ENCODE measurements at places on chromosomes 7 and 10.

GRCh38 chr7:35617041-35617440 lies 77.9 kb downstream of the HERPUD2 start:
- no peak for DNase-seq

GRCh38 chr7:131039355-131039762 lies 288.3 kb upstream of the MKLN1 start:
- no peak for DNase-seq

DNA sequence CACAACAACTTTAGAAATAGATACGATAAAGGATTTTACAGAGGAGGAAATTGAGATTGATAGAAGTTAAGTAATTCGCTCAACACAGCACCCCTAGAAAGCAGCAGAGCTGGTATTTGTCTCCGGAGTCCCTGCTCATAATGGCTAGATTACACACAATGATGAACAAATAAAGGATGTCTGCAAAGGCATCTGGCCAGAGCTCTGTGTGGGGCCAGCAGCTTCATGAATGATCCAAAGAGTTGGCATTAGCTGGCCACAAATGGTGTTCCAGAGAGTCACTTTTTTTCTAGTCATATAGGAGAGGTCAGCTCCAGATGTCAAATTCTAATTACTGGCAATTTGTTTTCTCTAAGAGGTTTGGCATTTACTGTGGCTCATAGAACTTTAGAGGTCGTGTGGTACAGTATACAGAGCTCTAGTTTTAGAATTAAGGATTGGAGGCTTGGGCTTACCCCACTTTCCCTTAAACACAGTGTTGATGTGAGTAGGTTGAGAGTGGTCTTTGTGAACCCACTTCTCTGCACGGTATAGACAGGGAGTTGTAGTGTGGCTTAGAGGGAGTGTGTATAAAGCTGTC lies 186.2 kb downstream of the BICC1 start:
- no peak for DNase-seq

- peak; percentile 10 for DNase-seq
These were observed 60.4 kb downstream of the ADD3 start for GRCh38 chr10:110067960-110068770.

GRCh38 chr10:132841615-132841975 lies 55.6 kb upstream of the NKX6-2 start:
- no peak for DNase-seq

DNA sequence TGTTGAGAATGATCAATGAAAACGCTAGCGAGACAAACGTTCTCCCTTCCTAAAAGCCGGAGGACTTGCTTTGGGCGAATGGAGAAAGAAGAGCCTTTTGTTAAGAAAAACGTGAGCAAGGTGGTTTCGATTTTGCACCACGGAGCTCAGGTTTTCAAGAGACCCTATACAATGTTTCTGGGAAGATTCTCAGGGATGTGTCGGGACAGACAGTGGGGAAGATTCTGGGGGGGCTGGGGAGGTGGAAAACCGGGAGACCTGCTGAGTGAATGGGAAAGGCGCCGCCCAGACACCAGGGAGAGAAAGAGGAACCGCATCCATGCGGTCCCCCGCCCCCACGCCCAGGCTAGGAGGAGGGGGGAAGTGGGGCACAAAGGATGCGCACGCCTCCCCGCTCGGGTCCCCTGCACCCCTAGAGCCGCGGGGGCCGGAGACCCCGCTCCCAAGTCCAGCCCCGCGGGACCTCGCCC lies 745 bp downstream of the YWHAG start:
- DNase-seq, result peak; percentile 22

GRCh38 chr7:155578016-155578415 lies 31.7 kb upstream of the CNPY1 start:
- no peak for DNase-seq

GRCh38 chr10:21732067-21732772 lies 198.2 kb downstream of the MLLT10 start:
- no peak for DNase-seq

DNA sequence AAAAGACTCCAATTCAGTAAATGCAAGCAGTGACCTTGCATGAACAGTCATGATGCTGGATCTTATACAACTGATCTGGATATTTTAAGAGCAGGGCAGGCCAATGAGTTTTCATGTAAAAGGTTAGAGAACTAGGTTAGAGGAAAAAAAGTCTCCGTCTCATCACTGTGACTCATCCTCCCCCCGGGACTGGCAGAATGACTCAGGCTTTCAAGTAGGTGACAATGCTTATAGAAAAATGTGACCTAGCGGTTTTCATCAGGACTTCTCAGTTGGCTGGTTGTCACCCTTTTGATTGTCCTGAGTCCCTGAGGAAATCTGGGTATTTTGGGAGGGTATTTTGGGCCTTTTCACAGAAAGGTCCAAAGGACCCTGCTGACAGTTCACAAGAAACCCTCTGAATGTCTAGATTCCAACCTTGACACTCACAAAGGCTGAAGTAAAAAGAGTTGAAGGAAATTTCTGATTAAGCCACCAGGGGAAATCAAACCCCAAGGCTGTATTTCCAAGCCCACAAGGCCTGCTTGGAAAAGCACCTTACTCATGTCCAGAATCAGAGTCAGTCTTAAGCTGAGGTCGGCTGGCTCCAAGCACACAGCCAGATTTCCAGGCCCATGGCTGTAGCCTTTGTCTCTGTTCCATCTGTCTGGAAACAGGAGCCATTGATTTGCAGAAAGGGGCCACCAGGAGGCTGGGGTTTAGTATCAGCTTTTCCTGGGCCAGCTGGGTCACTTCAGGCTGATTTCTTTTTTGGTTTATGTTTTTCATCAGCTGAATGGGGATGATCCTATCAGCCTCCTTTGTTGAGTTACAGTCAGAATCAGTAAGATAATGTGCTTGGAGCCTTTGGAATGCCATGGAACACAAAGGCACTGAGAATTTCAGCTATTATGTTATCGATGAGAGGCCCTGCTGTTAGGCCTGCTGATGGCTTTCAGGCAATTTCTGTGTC lies 226.4 kb upstream of the HABP2 start:
- no peak for DNase-seq

- DNase-seq, result no peak
These were observed 25.7 kb upstream of the ENTPD1 start for GRCh38 chr10:95730233-95730632.

DNA sequence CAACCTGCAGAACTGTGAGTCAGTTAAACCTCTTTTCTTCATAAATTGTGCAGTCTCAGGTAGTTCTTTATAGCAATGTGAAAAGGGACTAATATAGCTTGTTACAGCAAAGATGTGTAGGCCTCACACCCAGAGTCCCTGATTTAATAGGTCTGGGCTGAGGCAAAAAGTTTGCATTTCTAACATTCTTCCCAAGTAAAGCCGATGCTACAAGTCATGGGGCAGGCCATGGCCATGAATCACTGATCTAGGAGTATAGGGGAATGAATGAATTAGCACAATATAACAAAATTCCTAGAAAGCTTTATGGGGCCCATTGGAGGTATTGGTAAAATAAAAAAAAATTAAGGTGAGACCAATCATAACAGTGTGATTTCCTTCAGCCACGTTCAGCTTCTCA lies 11.5 kb upstream of the AASS start:
- no peak for DNase-seq

DNA sequence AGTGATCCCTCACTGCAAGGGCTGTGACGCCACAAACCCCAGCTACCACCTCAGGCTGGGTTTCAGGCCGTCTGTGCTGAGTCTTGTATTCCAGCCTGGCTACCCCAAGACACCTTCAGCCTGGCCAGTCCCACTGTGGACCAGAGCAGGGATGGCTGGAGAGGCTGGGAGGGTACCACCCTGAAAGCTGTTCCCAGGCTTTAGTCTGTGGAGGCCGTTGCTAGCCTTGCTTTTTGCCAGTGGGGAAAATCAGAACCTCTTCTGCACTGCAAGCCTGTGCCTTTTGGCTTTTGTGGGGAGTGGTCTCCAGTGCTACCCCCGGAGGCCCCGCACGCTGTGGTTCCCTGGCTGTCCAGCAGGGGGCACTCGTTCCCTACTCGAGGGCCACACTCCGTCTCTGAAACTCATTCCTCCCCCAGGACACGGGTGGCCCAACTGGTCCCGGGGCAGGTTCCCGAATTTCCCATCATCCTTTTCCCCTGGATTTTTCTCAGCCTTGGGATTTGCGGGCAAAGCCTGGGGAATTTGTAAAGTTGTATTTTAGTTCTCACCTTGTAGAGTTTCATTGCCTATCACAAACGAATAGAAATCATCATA lies 128.4 kb upstream of the BTBD16 start:
- no peak for DNase-seq

DNA sequence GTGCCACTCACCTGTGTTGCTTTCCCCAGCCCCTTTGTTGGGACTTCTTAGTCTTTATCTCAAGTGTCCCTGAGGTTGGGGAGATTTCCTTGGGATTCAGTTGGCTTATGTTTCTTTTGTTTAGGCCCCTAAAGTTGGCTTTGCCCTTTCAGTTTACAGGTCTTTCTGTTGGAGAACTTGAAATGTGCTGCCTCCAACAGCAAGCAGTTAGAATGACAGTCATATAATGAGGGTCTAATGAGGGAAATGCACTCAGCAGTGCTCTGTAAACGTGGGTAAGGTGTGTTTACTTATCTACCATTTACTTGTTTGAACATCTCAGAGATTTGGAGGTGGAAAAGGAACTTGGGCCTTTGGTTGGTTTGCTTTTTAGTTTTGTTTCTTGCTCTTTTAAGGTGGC lies 191.4 kb upstream of the STK17A start:
- DNase-seq, result no peak

DNA sequence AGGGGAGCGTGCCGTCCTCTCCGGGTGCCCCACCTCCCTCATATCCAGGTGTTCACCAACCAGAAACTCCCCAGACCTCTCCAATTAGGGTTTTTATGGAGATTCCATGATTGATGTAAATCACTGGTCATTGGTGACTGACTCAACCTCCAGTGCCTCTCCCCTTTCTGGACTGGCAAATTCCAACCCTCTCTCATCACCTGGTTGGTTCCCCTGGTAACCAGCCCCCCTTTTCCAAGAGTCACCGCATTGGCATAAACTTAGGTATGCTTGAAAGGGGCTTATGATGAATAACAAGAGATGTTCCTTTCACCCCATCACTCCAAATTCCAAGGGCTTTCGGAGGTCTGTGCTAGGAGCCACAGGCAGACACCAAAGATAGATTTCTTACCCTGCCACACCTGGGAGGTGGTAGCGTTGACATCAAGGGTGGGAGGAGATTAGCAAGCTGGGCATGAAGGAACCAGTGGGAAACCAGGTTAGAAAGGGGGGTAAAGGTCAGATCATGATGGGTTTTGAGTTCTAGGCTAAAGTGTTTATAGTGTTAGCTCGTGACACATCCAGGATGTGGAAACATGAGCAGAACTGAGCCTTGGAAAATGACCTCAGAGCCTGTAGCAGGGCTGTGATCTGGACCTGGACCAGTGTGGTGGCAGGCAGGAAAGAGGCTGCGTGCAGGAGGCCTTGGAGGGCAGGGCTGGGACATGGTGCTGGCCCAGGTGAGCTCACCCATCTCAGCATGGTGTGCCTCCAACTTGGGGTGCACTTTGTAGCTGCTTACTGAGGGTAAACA lies 45.1 kb downstream of the CAMK1D start:
- no peak for DNase-seq

DNA sequence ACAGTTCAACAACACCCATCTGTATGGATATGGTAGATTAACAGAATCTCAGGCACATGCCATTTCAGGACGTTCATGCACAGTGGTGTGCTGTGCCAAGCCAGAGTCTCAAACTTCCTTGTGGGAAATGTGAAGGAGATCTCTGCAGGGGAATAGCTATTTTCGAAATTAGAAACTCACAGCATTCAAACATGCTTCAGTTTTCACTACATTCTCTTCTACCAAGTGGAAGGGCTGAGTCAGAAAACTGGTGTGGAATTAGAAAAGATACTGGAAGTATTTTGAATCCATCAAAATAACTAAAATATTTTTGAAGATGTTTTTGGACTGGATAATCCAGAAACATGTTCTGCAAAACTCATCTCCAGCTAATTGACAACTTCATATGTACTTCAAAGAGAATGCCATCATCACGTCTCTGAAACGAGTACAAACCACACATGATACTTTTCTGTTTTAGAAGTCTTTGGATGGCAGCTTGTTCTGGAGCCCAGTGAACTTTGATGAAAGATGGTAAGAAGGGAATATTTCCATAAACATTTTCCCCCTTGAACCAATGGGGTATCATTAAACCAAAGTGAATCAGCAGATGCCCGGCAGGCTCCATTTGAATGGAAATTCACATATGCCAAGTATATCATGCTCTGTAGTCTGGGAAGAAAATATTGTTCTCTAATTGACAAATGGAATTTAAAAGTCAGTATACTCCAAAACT lies 616.3 kb upstream of the IGFBP3 start:
- DNase-seq, result no peak

DNA sequence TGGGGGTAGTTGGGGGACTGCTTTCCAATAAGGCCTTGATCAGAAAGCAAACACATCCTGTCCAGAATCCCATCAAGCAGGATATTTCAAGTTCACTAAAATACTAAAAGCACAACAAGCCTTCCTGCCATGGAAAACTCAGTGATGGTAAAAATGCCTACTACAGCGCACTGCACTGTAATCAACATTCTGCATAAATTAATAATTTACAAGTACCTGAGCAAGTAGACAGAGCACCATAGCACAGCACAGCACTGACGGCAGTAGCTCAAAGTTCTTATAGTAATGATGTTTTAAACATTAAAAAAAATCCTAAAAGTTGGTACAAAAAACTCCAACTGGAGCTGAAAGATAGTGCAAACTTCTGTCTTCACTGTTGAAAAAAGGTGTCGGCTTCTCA lies 120.5 kb downstream of the FANK1 start:
- no peak for DNase-seq

All from T follicular helper cell (primary cell).